Muscle of back (tissue), 13 donors: ENCODE measurements at places on chromosomes 2 and 18.

GRCh38 chr2:118654945-118655344 is 192.5 kb downstream of the EN1 start:
- DNase-seq, result peak; percentile 65

GRCh38 chr2:45329045-45329677 is 281.9 kb downstream of the SRBD1 start:
- no peak for DNase-seq

DNA sequence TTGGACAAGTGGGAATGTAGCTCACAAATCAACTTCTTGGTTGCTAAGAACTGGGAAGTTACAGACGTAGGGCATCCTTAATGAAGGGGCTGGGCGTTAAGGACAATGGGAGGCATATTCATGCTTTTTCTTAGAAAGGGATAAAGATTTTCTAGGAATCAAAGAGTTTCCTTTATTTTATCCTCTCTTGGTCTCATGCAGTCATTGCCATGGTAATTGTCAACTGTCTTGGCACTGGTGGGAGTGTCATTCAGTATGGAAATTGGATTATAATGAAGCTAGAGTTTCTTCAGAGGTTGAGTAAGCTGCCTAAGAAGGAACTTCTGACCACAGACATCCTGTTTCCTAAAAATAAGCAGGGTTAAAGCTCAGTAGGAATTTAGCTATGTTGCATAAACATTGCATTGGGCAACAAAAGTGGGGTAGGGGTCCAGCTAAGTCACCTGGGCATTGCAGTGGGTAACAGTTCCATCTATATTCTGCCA is 114.0 kb downstream of the LYPD6B start:
- DNase-seq, result no peak

GRCh38 chr2:210190345-210190744 is 19.1 kb upstream of the KANSL1L start:
- DNase-seq, result no peak

GRCh38 chr2:58794103-58794502 is 553.0 kb upstream of the FANCL start:
- no peak for DNase-seq

DNA sequence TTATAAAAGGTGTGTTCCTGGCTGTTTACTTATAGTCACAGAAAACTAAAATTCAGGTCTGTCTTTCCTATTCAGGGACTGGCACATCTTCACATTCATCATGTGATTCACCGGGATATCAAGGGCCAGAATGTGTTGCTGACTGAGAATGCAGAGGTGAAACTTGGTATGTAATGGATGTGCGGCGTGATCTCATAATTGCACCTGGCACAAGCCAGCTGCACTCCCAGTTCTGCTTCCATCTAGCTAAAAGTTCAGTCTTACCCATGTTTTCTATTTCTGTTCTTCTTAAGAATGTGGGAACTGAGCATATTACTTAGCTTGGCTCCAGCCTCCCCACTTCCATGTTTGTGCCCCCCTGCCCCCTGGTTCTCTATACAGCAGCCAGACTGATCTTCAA is 131.9 kb downstream of the MAP4K4 start:
- DNase-seq, result no peak

GRCh38 chr18:9697121-9697520 is 11.0 kb upstream of the RAB31 start:
- peak; percentile 55 for DNase-seq

DNA sequence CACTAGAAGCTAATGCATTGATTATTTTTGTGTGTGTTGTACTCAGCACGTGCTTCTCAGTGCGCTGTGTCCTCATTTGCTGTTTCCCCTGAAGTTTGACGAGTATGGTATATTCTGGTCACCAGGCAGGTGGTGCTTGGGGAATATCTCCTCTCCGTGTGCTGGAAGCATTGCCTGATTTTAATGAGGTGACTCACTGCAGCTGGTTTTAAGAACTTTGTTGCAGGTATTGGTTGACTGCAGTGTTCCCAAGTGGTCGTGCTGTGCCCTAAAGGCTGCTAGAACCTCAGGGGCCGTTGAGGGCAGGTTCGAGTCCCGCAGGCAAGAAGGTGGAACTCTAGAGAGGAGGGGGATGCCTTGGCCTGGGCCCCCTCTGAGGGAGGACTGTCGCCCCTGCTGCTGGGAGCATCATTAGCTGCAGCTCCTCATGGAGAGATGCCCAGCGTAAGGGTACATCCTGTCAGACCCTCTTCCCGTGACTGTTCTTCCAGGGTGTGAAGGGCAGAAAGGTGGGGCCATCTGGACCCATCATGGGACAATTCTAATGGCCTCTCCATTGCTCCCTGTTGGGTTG is 82.6 kb downstream of the AGAP1 start:
- no peak for DNase-seq

DNA sequence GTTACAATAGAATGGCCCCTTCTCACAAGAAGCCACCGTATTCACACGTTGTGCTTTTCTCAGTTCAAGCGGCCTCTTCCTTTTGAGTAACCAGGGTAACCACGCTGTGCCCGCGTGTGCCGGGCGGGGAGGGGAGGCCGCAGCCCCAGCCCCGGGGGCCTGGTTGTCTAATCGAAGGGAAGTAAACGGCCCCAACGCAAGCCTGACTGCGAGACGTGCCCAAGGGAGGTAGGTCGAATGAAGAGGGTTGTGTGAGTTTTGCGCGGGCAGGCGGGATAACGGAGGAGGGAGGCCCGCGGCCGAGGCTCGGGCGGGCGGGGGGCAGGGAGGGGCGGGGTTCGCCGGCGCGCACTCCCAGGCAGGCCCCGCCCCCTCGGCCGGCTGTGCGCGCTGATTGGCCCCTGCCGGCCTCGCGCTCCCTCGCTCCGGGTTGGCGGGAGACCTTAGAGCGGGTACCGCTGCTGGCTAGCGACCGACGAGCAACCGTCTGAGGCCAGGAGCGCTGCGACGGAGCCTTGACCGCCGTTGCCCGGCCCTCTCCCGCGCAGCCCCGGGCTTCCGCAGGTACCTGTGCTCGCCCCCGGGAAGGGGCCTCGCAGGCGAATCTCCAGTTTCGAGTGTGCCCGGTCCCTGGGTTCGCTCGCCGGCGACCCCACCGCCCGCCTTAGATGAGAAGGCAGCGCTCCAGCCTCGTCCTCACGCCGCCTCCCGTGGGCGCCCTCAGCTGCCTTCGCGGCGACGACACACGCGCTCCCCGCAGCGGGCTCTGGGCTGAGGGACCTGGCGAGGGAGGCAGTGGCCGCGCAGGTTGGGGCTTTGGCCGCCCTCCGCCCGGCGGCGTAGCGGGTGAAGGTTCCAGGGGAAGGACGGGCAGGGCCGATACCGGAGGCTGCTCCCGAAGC is at the start of gene SPDYA:
Gene SPDYA (plus strand): TSS at position 451 of the 902 bp plus-strand sequence. CDS start 5,181 bp downstream, outside the sequence.
- peak; percentile 65 for DNase-seq

DNA sequence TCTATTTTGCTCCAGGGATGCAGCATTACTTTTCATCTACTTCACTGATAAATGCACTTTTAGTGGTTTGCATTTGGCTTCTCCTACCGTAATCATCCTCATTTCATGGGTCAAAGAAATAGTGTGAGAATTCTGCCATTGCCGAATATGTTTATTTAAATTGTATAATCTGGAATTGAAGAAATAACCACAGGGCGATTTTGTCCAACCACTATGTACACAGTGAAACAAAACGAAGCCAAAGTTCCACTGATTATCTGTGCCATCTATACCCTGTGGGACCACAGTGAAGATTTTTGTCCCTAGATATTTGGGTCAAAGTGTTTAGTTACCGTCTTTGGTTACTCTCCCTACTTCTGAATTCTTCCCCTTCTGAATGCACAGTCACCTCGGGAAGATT is 888.6 kb upstream of the NRXN1 start:
- no peak for DNase-seq

DNA sequence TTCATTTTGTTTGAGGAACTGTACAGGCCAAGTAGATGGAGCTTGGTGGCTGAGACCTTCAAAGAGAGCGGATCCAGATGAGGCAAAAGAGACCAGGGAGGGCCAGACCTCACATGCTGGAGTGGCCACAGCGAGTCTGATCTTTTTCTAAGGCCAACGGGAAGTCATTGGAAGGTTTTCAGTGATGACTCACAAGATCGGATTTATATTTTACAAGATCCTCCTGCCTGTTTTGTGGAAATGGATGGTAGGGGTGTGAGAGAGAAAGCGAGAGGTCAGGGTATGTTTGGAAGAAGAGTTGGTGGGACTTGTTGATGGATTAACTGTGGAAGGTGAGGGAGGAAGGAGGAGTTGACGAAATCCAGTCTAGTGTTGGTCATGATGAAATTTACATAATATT is 44.6 kb upstream of the TUBA3D start:
- no peak for DNase-seq

DNA sequence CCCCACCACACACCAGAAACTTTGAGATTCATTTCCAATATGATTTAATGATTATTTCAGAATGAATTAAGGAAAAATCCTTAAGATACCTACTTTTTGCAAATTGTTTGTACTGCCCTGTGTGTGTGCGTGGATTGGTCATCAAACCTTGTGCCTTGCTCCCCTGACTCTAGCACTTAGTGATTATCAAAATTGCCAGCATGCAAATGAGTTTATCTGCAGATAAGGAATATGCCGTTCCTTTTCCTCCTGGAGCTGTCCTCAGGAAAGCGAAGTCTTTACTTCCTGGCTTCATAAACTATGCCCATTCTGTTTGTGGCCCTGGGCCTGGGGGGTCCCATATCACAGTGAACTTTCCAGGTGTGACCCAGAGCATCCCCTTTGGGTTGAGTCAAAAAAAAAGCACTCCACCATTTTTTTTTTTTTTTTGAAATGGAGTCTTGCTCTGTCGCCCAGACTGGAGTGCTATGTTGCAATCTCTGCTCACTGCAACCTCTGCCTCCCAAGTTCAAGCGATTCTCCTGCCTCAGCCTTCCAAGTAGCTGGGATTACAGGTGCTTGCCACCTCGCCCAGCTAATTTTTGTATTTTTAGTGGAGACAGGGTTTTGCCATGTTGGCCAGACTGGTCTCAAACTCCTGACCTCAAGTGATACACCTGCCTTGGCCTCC is 11.4 kb downstream of the CHMP1B start:
- no peak for DNase-seq

DNA sequence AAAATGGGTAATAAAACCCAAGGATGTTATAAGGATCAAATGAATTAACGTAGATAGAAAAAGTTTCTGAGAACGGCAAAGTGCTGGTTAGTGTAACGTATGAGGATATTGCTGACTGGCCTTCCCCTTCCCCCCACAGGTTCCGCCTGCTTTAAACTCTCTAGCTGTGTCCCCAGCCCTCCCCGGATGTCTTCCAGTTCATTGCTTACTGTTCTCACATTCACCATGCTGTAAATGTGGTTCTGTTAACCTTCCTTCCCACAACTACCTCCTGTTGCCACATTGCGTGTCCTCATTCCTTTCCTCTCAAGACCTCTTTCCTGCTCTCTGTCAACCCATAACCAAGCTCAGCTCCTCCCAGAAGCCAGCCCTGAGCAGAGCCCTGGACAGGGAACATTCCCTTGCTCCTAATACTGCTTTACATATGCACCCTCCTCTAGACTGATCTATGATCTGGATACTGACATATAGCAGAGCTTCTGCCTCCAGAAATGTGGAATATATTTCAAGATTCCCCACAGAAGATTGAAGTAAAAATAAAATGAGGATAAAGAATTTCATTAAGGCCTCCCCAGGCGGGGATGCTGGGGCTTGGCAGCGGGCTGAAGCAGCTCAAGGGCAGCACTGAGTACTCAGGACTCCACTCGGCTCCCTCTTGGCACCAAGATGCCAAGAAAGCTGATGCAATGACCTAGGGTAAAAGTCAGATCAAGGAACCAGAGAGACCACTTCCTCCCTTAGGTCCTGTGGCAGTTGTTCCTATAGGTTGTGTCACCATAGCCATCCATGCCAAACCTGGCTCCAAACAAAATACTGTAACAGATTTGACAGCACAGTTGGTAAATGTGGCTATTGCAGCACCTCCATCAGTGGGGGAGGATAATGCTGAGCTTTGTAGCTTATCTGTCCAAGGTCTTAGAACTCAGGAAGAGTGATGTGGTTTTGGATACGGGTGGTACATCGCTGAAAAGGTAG is 136.4 kb upstream of the PIK3C3 start:
- no peak for DNase-seq

DNA sequence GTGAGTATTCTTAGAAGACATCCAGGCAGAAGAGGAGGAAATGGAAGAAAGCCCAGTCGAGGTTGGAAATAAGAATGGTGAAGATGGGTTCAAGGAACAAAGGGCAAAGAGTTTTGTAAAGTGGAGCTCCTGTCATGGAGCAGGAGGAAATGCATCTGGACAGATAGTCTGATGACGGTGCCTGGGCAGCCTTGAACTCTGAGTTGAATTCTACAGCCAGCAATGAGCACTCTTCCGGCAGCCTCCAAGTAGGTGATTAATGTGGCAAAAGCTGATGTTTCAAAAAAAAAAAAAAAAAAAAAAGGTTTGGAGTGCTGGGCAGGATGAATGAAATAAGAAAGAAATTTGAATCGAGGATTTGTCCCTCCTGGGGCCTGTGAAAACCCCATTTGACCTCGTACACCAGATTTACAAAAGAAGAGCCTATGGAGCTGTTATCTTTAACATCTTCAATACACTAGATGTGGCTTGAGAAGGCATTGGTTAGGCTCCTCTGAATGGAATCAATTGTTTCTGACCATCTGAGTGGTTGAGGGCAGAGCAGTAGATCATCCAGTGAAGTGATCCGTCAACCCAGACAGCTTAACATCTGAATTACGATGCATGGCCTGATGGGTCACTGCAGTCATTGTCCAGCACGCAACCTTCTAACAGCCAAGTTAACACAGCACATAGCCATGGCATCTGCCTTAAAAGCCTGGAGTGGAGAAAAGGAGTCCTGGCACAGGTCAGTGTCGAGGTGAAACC is 449.7 kb downstream of the TXNL1 start:
- no peak for DNase-seq

GRCh38 chr2:229445501-229446211 is 174.6 kb upstream of the PID1 start:
- peak; percentile 86 for DNase-seq

DNA sequence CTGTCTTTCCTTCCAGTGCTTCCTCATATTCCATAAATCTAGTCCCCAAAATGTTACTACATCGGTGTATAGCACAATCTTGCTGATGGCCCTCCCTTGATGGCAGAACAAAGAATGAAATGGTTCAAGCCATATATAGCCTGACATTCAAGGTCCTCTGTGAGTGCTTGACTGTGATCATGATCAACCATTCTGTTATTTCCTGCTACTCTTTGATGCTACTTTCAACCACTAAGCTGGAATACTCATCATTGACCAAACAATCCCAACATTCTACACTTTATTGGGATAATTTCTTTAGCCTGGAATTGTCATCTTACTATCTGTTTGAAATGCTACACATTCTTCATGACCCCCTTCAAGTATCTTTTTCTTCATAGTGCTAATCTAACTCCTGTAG is 633.9 kb downstream of the PLCL1 start:
- no peak for DNase-seq

GRCh38 chr2:11569636-11570035 is 35.8 kb downstream of the GREB1 start:
- DNase-seq, result no peak

GRCh38 chr2:7625392-7626138 is 708.4 kb downstream of the RNF144A start:
- no peak for DNase-seq

DNA sequence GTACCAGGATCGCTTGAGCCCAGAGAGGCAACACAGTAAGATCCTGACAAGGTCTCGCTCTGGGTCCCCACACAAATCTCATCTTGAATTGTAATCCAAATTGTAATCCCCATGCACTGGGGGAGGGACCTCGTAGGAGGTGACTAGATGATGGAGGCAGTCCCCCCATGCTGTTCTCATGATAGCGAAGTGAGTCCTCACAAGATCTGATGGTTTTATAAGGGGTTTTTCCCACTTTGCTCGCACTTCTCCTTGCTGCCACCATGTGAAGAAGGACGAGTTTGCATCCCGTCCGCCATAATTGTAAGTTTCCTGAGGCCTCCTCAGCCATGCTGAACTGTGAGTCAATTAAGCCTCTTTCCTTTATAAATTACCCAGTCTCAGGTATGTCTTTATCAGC is 46.0 kb upstream of the SERTAD2 start:
- DNase-seq, result no peak
